ENCODE measurements at places on chromosomes 1 and 21. TPM values are rescaled to one million over a fixed set of nuclear protein-coding genes. Genes with fewer than 3 reads are reported as not detected.

The TAL1 gene
- not detected for total RNA-seq

The F5 gene
- total RNA-seq = not detected

The CD164L2 gene
- total RNA-seq = 1.8 TPM

DNA sequence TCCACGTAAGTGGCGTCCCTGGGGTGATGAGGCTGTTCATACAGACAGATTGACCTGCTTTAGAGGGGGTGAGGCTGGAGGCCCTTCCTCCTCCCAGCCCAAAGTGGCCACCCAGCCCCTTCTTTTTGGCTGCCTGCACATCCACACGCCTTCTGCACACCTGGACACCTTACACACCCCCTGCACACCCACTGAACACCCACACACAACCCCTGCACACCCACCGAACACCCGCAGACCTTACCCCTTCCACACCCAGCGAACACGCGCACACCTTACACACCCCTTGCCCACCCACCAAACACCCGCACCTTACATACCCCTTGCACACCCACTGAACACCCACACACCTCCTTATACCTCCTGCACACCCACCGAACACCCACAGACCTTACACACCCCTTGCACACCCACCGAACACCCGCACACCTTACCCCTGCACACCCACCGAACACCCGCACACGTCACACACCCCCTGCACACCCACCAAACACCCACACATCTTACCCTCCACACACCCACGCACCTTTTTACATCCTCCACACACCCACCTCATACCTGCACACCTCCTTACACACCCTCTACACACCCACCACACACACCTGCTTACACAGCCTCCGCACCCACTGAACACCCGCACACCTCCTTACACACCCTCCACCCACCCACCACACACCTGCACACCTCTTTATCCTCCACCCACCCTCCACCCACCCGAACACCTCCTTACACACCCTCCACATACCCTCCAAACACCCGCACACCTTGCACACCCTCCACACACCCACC lies 37.7 kb downstream of the COQ8A start:
- DNase-seq = peak; percentile 17

DNA sequence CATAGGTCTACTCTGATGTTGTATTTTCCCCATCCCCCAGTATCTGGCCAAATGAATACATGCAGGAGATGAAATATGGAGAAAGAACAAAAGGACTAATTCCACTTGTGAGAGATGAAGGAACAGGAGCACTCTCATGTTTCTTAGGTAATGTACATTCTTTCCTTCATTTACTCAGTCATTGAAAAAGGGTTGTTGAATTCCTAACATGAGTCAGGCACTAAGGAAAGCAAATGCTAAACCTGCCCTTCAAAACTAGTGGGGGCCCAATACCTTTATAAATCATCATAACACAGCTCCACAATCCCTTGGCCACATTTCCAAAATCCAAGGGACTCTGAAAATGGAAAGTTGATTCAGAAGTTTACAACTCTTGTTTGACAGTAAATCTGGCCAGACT lies 94.3 kb downstream of the DIRAS3 start:
- no peak for DNase-seq

DNA sequence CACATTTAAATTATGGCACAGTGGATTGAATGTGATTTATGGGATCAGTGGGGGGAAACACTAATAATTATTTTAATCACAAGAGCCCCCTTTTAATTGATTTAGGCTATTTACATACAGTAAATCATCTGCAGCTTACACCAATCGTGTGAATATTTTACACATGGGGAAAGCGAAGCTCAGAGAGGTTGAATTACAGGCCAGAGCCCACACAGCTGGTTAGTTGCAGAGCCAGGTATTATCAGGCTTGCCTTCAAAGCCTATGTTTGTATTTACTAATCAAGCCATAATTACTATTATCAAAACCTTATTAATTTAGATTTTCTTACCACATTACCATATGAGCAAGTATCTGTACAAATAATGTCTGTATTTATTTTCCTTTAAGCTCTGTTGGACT lies 749 bp downstream of the SDCCAG8 start:
- no peak for DNase-seq
